ENCODE measurements at places on chromosomes 5 and 9.

DNA sequence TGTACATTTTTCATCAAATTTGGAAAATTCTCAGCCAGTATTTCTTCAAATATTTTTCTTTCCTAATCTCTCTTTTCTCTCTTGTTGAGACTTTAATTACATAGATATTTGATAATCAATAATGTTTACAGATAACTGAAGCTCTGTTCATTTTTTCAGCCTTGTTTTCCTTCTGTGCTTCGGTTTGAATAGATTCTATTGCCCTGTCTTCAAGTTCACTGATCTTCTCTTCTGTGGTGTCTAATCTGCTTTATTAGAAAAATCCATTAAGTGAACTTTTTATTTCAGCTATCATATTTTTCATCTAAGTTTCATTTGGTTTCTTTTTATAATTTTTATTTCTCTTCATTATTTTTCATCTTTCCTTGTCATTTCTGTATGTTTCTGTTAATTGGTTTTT lies 54.1 kb downstream of the AMBP start:
- DNase-seq = no peak

- no peak for DNase-seq
These were observed 45.5 kb upstream of the SPATA31E1 start for GRCh38 chr9:87836951-87837705.

DNA sequence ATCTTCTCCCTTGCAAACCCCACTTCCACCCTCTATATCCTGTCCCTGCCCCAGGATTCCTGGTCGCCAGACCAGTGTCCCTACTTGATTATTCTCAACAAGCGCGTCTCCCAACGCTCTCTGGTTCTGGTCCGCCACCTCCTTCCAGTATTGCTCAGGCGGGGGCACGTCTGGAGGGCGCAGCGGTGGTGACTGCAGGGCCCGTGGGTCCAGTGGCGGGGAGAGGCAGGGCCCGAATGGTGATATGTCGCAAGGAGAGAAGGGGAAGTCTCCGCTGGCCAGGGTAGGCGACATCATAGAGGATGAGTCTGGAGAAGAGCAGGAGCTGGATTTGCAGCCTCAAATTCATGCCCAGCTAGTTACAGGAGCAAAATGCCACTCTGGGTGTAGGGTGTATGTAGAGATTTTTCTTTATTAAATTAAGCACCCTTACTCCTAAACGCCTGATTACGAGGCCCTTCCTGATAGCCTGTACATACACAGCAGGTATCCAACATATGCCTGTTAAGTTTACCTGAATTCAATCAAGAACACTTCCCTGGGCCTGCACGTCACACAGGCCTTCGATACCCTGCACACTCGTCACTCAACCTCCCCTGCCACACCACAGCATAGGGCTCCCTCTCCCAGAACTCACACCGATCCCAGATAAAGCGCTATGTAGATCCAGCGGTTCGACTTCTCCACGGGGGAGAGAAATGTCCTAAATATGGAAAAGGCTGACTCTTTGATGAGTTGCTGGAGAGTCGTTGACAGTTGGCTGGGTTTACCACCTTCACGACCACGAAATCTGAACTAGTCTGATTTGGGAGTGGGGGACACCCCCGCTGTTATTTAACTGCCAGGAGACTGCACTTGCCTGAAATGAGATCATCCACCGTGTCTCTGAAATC lies 4.8 kb downstream of the MCIDAS start:
- DNase-seq = no peak

DNA sequence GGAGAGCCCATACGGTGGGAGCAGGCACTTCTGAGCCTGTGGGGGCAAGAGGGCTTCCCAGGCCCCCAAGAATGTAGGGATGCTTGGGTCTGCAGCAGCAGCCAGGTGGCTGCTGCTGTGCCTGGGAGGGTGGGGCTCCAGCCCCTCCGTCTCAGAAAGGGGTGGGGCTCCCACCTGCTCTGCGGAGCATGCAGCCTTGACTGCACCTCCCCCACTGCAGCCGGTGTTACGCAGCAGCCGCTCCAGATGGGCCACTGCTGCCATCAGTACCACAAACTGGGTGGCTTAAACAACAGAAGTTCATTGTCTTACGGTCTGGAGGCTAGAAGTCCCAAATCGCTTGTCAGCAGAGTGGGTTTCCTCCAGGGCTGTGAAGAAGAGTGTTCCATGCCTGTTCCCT lies 365.5 kb downstream of the TMEM38B start:
- DNase-seq = no peak

DNA sequence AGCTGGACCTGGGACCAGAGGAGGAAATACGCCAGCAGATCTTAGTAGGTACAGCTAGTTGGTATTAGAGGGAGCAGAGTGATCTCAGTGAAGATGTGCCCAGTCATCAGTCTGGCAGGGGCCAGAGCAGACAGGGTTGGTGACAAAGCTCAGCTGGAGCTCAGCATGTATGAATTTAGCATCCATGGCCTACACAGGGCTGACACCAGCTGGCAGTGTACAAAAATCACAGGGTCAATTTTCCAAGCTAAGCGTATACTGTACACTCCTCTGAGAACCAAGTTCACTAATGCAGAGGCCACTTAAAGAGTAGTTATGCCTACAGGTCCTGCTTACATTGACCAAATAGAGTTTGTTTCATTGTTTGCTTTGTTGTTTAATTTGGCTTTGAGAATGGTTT lies 146.6 kb downstream of the SLC24A2 start:
- no peak for DNase-seq

GRCh38 chr9:85479305-85479704 lies 262.4 kb downstream of the AGTPBP1 start:
- no peak for DNase-seq

DNA sequence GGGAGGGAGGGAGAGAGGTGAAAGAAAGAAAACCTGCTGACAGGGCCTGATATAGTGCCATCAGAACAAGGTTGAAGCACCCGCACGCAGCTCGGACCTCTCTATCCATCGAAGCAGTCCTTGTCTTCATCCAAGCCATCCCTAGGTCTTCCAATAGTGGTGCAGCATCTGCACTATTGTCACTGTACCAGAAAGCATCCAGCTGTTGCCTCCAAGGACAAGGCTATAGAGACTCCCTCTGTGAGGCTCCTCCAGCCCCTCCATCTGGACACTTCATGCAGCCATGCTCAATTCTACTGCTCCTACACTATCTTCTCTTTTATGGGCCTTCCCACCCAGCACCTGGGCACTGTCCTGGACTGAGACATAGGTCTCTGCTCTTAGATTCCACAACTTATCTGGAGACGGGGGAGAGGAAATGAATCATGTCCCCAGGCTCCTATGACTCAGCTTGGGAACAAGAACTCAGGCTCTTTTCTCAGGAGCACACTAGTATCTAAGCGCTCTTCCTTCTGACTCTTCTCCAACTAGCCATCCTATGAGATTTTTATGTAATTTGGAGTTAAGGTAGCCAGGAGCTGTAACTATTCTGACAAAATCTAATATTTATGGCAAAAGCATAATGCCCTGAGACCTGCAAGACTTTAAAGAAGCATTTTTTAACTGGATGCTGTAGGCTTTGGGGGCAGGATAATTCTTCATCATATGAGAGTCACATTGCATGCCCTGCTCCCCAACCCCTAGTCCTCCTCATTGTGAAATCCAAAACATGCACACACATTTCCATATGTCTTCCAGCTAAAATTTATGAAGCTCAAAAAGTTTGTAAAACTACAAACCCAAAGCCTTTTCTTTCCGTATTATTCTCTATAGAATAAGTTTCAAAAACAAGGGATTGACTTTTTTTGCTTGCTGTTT lies 446.8 kb downstream of the CCDC171 start:
- no peak for DNase-seq

- no peak for DNase-seq
These were observed 89.4 kb downstream of the MTX3 start for GRCh38 chr5:79901631-79902030.

- DNase-seq = no peak
These were observed 168.2 kb downstream of the ARHGAP26 start for GRCh38 chr5:142938266-142938880.

DNA sequence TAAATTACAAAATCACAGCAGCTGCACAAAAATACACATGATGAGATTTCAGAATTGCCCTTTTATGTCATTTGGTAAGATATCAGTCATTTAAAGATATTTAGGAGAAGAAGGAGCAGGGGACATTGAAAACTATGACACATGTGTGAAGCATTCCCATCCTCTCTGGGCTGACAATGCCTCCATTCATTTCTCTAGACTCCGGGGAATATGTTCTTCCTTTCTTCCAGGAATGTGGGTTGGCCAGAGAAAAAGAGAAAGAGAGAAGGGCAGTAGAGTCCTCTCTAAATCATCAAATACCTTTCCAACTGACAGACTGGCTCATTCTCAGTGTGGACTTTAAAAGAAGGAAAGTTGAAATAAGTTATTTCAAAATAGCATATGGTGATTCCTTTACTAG lies 205.6 kb upstream of the ADAMTSL1 start:
- no peak for DNase-seq

GRCh38 chr9:106634641-106635040 lies 228.3 kb upstream of the ZNF462 start:
- DNase-seq = no peak

DNA sequence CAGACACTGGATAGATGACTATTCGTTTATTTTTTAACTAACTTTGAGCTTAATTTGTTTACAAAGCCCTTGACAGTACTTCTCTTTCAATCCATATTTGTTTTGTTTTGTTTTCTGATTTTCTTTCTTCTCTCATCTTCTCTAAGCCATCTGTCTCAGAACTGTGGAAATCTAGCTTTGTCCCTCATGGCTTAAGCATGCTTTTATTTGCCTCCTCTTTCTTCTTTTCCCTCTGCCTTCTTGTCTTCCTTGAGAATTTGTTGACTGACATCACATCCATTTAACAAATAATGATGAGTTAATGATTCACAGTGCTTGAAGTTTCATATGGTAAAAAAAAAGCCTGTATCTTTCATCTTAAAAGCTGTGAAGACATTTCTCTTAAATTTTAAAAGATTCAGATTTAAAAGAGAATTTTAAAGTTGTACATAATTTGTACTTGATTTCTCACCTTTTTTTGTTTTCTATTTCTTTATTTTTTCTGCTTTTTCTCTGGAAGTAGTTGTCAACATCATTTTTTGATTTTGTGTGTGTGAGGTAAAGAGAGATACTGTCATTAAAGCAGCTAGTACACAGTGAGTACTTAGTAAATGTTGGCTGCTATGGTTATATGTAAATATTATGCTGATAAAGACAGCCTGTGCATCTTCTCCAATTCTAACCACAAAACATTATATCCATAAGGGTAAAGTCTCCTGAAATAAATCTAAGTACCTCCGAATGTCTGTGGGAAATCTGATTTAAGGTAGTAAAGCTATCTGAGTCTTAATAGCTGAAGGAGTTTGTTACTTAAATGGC lies 13.9 kb upstream of the SGCD start:
- no peak for DNase-seq

GRCh38 chr5:134451936-134452505 lies 40.3 kb upstream of the CDKN2AIPNL start:
- DNase-seq = no peak

GRCh38 chr5:149886692-149887470 lies 57.7 kb downstream of the PDE6A start:
- DNase-seq = no peak
